SK-N-SH (cell line): ENCODE measurements at places on chromosomes 4 and X. TPM values are rescaled to one million over a fixed set of nuclear protein-coding genes. Genes with fewer than 3 reads are reported as not detected.

DNA sequence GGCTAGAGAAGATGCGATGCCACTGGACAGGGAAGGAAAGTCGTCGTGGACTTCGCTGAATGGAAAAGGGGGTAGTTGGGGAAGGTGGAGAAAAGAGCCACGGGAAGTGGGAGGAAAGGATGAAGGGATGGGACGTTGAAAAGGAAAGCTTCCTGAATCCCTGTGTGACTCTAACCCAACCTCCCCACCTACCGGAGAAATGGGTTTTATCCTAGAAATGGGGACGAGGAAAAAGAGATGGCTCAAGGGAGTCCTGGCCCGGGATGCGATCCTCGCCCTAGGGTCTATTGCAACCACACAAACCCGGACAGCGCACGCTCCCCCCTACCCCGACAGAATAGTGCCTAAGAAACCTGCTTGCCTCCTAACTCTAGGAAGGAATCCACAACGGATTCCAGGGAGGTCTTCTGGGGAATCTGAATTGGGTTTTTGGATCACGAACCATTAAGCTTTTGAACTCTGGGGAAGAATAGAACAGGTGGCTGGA, 738 bp upstream of the TSPAN5 start:
- DNase-seq: no peak

Gene ADH6
- polyA plus RNA-seq: not detected in 2 replicates

GRCh38 chr4:146105464-146105863, 70.1 kb upstream of the LSM6 start:
- DNase-seq: no peak

GRCh38 chrX:136692271-136692670, 44.3 kb downstream of the CD40LG start:
- no peak for DNase-seq

GRCh38 chr4:61520681-61521160, 320.6 kb downstream of the ADGRL3 start:
- DNase-seq: no peak

DNA sequence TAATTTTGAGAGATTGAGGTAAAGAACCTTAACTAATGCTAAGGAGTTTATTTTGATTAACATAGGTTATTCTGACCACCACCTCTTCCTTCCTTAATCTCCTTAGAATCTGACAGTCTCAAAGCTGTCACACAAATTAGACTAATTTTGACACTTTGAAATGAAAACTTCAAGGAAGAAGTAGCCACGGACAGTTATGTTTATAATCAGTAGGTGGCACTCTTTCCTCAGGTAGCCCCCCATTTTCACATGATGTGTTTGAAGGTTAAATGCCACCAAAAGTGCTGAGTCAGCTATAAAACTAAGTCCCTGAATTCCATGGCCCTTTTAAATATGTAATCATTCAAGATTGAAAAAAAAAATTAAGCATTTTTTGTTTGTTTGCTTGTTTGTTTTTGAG, 22.4 kb downstream of the TMEM33 start:
- DNase-seq: peak; percentile 41

Gene RAB40A
- polyA plus RNA-seq: 0.30 and 0.58 TPM in 2 replicates

DNA sequence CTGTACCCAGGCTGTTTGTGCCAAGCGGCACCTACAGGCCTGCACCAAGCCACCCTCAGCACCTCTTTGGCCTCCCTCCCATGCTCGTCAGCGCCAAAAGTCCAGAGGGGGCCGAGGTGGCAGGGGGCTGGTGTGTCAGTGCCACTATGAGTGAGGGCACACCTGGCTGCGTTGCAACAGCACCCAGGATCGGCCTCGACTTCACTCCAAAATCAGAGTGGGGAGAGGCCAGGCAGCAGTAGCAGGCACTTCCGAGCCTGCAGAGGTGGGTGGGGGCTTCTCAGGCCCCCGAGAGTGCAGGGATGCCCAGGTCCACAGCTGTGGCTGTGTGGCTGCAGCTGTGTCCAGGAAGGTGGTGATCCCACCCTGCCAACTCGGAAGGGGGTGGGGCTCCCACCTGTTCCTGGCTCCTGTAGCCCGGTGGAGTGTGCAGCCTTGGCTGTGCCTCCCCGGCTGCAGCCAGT, 58.5 kb downstream of the PPA2 start:
- no peak for DNase-seq

DNA sequence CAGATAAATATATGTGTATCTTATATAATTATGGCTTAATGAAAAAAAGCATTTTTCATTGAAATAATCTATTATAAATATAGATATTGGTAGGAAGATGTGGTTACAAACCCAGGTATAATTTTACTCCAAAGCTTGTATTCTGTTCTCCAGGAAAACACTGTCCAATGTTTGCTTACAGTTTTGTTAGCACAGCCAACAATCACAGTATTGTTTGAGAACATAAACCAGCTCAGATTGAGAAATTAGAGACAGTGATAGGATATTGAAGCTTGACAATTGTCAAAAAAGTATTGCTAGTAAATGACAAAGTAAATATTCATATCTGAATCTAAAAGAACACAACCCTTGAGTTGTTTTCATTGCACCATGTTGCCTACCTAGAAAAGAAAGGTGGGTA, 228.8 kb downstream of the ADGRL3 start:
- DNase-seq: no peak

Gene PHOX2B
- 0.95 and 2.2 TPM in 2 replicates for polyA plus RNA-seq

- DNase-seq: no peak
These were observed 102.5 kb downstream of the POLA1 start for GRCh38 chrX:24796204-24796603.
